ENCODE measurements at places on chromosomes 11 and 22. TPM values are rescaled to one million over a fixed set of nuclear protein-coding genes. Genes with fewer than 3 reads are reported as not detected.

The PHF21A gene
- 14.5 TPM for total RNA-seq

The P2RY6 gene
- total RNA-seq: not detected

The F2 gene
- total RNA-seq: not detected

The NLRP6 gene
- under 0.01 TPM for total RNA-seq

The CALCA gene
- total RNA-seq: not detected

The TMEM225 gene
- total RNA-seq: not detected

The LARGE2 gene
- not detected for total RNA-seq

The TESMIN gene
- total RNA-seq: not detected

The NRXN2 gene
- total RNA-seq: 9.2 TPM

The GLB1L2 gene
- total RNA-seq: 3.5 TPM

The SLCO2B1 gene
- 0.59 TPM for total RNA-seq

The TPBGL gene
- not detected for total RNA-seq

The CDCA5 gene
- 12.5 TPM for total RNA-seq

The OR5M3 gene
- not detected for total RNA-seq

The CENATAC gene
- total RNA-seq: 29.7 TPM

The NCAM1 gene
- total RNA-seq: 0.37 TPM

The RAG2 gene
- not detected for total RNA-seq

The ARHGEF12 gene
- total RNA-seq: 95.4 TPM

The CARD16 gene
- 2.2 TPM for total RNA-seq

The SLC5A4 gene
- total RNA-seq: under 0.01 TPM

The OR51Q1 gene
- total RNA-seq: not detected

The CNGA4 gene
- 0.37 TPM for total RNA-seq

The ART5 gene
- not detected for total RNA-seq

The TMEM121B gene
- total RNA-seq: 0.20 TPM

The EFCAB6 gene
- 2.6 TPM for total RNA-seq

The DBX1 gene
- not detected for total RNA-seq

The PDGFB gene
- not detected for total RNA-seq

The CHRDL2 gene
- not detected for total RNA-seq

The C11orf16 gene
- total RNA-seq: not detected

The ANO1 gene
- total RNA-seq: not detected

The PRSS23 gene
- 57.0 TPM for total RNA-seq

The DCDC1 gene
- under 0.01 TPM for total RNA-seq

The FGF19 gene
- total RNA-seq: not detected

The FBLN1 gene
- total RNA-seq: 199 TPM

The ZNRF3 gene
- total RNA-seq: 5.9 TPM

The ARHGAP8 gene
- not detected for total RNA-seq

The CYB5R2 gene
- total RNA-seq: 17.6 TPM

The LRRC4C gene
- not detected for total RNA-seq

The HDAC10 gene
- 19.1 TPM for total RNA-seq

The OR5P2 gene
- not detected for total RNA-seq

The ACTN3 gene
- under 0.01 TPM for total RNA-seq

The MS4A15 gene
- not detected for total RNA-seq

The TP53I11 gene
- 5.5 TPM for total RNA-seq

The APOBEC3F gene
- total RNA-seq: 5.1 TPM

The C22orf42 gene
- not detected for total RNA-seq

The APOA4 gene
- total RNA-seq: not detected

The TUB gene
- total RNA-seq: 7.7 TPM
